Lung microvascular endothelial cell (primary cell): ENCODE measurements at places on chromosomes 3 and 15.

- DNase-seq: peak; percentile 78
Measured at GRCh38 chr3:41026394-41027177, 172.7 kb upstream of the CTNNB1 start.

DNA sequence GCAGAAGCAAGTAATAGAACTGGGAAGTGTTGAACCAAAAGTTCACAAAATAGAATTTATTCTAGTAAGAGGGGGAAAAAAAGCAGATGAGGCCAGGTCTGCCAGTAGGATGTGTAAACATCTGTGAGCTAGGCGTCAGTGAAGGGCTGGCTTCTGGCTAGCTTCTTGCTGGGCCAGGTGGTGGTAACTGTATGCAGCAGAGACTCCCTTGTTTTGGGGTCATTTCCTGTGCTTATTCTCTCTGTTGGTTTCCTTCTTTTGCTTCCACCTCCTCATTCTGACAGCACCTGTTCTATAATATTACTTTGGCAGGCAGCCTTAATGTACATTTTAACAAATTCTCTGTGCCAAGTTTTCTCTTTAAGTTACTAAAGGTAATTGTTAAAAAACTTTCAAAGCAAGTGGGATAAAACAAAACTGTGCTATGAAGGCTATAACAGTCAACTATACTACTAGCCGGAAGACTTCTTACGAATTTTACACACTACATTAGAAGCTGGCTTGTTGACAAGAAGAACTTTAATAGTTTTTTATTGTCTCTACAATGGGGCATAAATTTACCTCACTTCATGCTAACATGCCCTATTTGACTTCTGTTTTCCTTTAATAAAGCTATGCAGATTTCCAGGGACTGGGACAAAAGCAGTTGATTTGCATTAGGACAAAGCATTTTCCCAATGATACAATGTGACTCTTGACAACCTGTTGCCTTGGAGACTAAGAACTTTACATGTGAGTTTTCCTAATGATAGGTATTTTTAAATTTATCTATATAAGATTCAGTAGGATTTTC is 318.8 kb upstream of the NAALADL2 start:
- DNase-seq: no peak

DNA sequence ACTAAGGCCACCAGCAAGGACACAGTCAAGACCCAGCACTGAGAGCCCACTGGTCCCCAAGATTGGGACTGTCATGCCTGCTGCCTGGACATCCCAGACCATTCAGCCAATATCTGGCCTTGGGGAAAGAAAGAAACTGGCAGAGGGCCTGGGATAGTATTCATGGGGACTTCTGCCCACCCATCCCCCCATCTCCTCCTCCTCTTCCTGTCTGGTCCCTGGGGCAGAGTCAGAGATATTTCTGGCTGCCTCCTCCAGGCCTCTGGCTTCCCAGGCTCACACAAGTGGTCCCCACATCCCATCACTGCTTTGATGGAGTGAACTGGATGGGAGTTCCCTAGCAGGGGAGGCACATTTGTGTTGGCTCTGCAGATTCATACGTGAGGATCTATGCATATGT is 4.2 kb upstream of the RASL12 start:
- no peak for DNase-seq

GRCh38 chr3:85626662-85627061 is 667.9 kb downstream of the CADM2 start:
- DNase-seq: no peak

GRCh38 chr3:194472290-194472920 is 14.4 kb downstream of the ATP13A3 start:
- peak; percentile 82 for DNase-seq

GRCh38 chr15:74168711-74169126 is 4.8 kb upstream of the ISLR start:
- DNase-seq: no peak

DNA sequence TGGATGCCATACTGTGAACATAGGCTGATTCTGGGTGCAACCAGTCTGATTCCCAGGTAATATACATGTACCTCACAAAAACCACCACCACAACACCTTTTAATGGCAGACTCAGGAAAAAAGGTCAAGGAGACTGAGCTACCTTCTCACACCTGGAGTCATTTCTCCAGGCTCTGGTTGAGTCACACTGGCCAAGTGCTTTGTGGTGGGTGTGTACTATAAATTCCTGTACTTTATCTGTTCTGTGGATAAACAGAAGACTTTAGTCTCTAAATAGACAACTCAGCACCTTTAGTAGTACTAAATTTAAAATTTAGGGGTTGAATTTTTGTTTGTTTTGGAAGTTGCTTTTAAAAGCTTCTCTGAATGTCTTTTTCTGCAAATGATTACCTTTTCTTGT is 46.7 kb downstream of the TOP2B start:
- DNase-seq: no peak

DNA sequence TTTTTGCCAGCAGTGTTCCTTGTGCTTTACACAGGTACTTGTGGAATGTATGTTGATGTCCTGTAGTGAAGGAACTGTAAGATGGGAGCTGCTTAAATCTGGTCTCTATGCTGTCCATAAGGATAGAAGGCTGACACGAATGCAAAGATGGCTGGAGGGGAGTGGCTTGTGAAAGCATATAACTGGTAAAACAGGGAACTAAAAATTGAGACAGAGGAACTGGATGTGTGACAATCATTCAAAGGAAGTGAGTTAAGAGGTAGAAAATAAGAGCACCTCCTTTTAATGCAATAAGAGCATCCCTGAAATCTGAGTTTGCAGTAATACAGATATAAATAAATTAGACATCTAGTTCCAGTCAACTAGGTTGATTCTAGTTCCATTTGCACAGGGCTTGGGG is 35.2 kb downstream of the RNF13 start:
- no peak for DNase-seq

DNA sequence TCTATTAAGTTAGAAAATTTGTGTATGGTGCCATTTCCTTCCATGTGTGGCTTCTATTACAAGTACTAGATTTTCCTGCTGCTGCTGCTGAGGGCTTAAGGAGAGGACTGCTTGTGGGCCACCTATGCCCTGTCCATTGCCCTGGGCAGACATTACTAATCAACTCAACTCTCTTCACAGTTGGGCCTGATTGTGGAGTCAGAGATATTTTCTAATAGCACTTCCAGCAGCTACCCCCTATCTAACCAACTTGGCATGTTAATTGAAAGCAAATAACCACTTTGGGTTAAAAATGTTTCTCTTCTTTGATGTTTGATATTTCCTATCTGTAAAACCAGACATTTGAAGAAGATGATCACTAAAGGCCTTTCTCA is 242.0 kb downstream of the EDEM1 start:
- DNase-seq: no peak
